ENCODE measurements at places on chromosomes 16 and 17. TPM values are rescaled to one million over a fixed set of nuclear protein-coding genes. Genes with fewer than 3 reads are reported as not detected.

DNA sequence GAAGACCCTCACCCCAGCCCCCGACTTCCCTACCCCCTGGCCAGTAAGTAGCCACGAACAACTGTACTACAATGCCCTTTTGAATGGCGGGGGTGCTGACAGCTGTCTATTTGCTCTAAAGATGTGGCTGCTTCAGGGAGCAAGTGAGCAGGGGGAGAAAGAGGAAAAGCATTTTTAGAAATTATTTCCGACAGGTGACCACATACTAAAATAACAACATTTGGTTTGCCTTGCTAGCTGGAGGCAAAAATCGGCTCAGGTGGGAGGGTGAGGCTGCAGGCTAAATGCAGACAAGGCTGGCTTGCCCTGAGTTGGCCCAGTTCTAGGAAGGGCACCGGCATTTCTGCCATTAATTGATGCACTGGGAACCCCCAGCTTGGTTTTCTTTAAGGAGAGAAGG lies 188.5 kb downstream of the XYLT1 start:
- H3K27ac ChIP-seq = no peak overlapping the region
- H3K36me3 ChIP-seq = no peaks in the 10 kb centered on the region
- H3K27me3 ChIP-seq = no peaks in the 10 kb centered on the region
- no peak overlapping the region for H3K4me3 ChIP-seq
- H3K4me1 ChIP-seq = peaks cover 10% of the 10 kb centered on the region

DNA sequence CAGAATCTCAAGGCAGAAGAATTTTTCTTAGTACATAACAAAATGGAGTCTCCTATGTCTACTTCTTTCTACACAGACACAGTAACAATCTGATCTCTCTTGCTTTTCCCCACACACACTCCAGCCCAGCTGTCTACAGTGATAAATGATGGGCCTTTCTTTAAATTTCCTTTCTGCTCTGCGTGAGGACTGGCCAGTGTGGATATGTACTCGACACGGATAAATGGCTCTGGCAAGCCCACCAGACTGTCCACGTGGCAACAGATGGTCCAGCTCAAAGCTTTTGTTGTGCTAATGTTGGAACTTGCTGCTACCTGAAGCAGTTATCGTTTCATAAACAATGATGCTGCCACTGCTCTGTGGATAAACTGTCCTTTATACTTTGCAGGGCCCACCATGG lies 410.7 kb downstream of the TMEM114 start:
- no peaks in the 10 kb centered on the region for H3K4me1 ChIP-seq
- DNase-seq = no peak
- H3K27me3 ChIP-seq = no peaks in the 10 kb centered on the region
- H3K36me3 ChIP-seq = no peaks in the 10 kb centered on the region
- no peak overlapping the region for H3K27ac ChIP-seq

- no peaks in the 10 kb centered on the region for H3K36me3 ChIP-seq
- peaks cover 3% of the 10 kb centered on the region for H3K27me3 ChIP-seq
- no peak overlapping the region for H3K27ac ChIP-seq
These were observed 25.6 kb upstream of the CNOT1 start for GRCh38 chr16:58655215-58655596.

ZSCAN10 gene
- total RNA-seq = 0.11 TPM

CDC42EP4 gene
- 0.91 TPM for total RNA-seq

OGFOD3 gene
- total RNA-seq = 22.3 TPM

TMEM100 gene
- not detected for total RNA-seq

FMNL1 gene
- total RNA-seq = 295 TPM

DNA sequence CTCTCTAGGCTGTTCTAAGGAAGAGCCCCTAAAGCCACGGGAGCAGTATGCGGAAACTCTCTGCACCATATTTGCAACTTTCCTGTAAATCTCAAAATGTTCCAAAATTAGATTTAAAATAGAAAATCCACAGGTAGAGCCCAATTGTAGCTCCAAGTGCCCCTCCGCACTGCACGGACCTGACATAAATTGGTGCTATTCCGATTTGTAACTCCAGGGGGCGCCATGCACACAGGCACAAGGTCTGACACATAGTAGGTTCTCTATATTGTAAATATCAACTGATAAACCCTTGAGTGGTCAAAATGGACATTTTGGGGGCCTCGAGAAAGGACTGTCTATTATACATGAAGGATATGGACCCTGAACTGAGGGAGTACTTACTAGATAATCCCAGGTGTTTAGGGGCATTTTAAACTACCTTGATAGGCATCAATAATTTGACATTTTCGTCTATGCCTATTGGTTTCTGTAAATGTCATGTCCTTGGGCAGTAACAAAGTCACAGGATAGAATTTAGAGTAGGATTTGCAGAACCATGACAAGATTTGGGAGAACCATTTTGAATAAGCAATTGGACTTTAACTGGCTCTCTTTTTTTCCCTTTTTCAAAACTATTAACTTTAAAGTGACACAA lies 36.6 kb upstream of the TMEM132E start:
- DNase-seq = peak; percentile 68
- H3K36me3 ChIP-seq = no peaks in the 10 kb centered on the region
- no peak overlapping the region for H3K4me3 ChIP-seq
- no peaks in the 10 kb centered on the region for H3K4me1 ChIP-seq
- H3K27me3 ChIP-seq = peaks cover 22% of the 10 kb centered on the region

All from activated CD4-positive, alpha-beta T cell treated with anti-CD3 and anti-CD28 coated beads for 36 hours (primary cell).